ENCODE measurements at places on chromosomes 13 and 19. TPM values are rescaled to one million over a fixed set of nuclear protein-coding genes. Genes with fewer than 3 reads are reported as not detected.

The TEX29 gene
- not detected for total RNA-seq

The RUBCNL gene
- total RNA-seq = 2.2 TPM

The DOHH gene
- 11.7 TPM for total RNA-seq

The VSTM2B gene
- total RNA-seq = not detected

The CASP14 gene
- total RNA-seq = not detected

The LAIR2 gene
- not detected for total RNA-seq

The WDR88 gene
- total RNA-seq = 0.13 TPM

The THSD8 gene
- total RNA-seq = 2.5 TPM

The ZNF468 gene
- total RNA-seq = 10.3 TPM

The PCP2 gene
- total RNA-seq = 0.55 TPM

The FGF22 gene
- not detected for total RNA-seq

The TMEM59L gene
- total RNA-seq = 1.3 TPM

The BCKDHA gene
- 35.5 TPM for total RNA-seq

The RXFP2 gene
- total RNA-seq = not detected

The ZNF536 gene
- total RNA-seq = 3.6 TPM

The ZNF667 gene
- 4.7 TPM for total RNA-seq

The EXOSC5 gene
- 13.6 TPM for total RNA-seq

The DNM2 gene
- 206 TPM for total RNA-seq

The PDE4C gene
- 4.2 TPM for total RNA-seq

The PNMA8A gene
- 8.0 TPM for total RNA-seq

The IL17D gene
- 0.81 TPM for total RNA-seq

The LILRA5 gene
- 0.26 TPM for total RNA-seq

The CLEC17A gene
- not detected for total RNA-seq

The ZNF844 gene
- 11.4 TPM for total RNA-seq

The USPL1 gene
- 10.3 TPM for total RNA-seq

The IRGC gene
- total RNA-seq = not detected

The SIPA1L3 gene
- total RNA-seq = 12.0 TPM

The IGSF23 gene
- total RNA-seq = not detected

The PRKCG gene
- not detected for total RNA-seq

The IL4I1 gene
- not detected for total RNA-seq

The SHANK1 gene
- 1.3 TPM for total RNA-seq

The OR7E24 gene
- not detected for total RNA-seq

The ZNF181 gene
- 16.7 TPM for total RNA-seq

The FUT1 gene
- 5.7 TPM for total RNA-seq

The HSPB6 gene
- total RNA-seq = 820 TPM

The ATP4A gene
- total RNA-seq = not detected

The DNASE2 gene
- 17.9 TPM for total RNA-seq

The ZNF627 gene
- 5.8 TPM for total RNA-seq

The CCDC194 gene
- total RNA-seq = not detected

The CEACAM16 gene
- not detected for total RNA-seq

The CD79A gene
- total RNA-seq = not detected

The AMER2 gene
- not detected for total RNA-seq

The SMG9 gene
- total RNA-seq = 19.4 TPM

The PDX1 gene
- total RNA-seq = not detected

The SERPINE3 gene
- not detected for total RNA-seq

The CYP2B6 gene
- not detected for total RNA-seq

Data from heart right ventricle (tissue), 16 donors.